ENCODE measurements at places on chromosomes 4 and X.

GRCh38 chr4:189804894-189805293, 135.8 kb upstream of the FRG1 start:
- no peak for DNase-seq

DNA sequence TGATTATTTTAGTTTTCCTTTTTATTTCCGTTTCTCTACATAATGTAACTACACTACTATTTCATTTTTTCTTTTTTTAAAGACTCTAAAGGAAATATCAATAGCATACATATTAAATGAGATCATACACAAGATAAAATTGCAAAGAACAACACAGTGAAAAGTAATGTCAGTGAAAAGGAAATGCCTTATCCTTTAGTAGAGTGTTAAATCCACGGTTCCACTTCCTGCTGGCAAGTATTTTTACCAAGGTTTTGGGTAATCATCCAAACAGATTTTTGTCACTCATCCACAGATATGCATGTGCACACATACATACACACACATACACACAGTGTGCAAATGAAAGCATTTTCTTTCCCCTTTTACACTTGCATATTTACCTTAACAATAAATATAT, 548.9 kb downstream of the PPP4R3C start:
- DNase-seq: no peak

GRCh38 chr4:182640932-182641331, 276.3 kb downstream of the DCTD start:
- no peak for DNase-seq

DNA sequence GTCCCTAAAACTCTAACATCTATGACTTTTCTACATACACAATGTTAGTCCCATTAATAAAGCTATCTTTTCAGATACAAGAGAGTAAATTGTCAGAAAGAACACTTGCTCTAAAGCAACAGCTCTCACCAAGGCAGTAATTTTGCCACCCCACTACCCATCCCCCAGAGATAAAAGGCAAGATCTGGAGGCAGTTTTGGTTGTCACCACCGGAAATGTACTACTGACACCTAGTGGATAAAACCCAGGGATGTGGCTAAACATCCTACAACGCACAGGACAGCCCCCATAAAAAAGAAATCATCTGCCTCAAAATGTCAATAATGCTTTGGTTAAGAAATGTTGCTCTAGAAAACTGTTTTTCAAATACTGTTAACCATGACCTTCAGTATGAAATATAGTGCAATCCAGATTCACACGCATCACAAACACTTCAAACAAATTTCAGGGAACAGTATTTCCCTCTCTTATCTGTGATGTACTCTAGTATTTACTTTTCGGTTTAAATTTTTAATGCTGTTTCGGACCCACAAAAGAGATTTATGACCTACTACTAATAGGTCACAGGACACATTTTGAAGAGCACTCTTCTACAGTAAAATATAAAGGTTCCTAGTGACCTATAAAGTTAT, 5.1 kb downstream of the FBXL5 start:
- peak; percentile 35 for DNase-seq

DNA sequence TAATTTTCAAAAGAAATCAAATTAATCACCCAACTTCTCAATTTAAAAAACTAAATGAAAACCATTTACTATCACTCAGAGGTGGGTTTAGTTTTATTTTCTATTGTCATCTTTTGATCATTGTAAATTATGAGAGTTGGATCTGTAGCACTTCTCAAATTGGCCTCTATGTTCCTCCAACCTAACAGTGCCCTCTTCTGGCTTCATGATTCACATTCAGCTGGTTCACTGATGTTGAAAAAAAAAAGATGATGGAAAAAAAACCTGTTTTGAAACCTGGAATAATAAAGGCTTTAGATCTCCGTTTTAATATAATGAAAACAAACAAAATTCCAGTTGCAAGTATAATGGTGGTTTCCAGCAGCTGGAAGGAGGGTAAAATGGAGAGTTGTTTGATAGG, 2.4 kb upstream of the NBDY start:
- peak; percentile 31 for DNase-seq

GRCh38 chr4:176875446-176875930, 82.8 kb upstream of the VEGFC start:
- peak; percentile 62 for DNase-seq

DNA sequence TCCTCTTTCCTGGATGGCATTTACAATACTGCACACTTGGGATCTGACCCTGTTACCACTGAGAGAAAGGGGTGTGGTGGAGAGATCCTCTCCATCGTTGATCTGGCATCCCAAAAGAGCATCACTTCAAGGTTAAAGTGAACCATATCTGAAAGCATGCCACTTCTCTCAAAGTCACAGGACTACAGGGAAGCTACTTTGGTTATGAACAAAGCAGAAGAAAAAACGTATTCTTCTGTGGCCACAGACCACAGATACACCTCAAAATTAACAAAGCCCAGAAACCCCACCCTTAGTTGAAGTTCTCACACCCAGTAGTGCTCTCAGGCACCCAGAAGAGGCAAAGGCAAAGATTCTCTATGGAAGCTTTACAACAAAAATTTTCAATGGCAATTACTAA, 108.3 kb downstream of the JADE1 start:
- DNase-seq: no peak

DNA sequence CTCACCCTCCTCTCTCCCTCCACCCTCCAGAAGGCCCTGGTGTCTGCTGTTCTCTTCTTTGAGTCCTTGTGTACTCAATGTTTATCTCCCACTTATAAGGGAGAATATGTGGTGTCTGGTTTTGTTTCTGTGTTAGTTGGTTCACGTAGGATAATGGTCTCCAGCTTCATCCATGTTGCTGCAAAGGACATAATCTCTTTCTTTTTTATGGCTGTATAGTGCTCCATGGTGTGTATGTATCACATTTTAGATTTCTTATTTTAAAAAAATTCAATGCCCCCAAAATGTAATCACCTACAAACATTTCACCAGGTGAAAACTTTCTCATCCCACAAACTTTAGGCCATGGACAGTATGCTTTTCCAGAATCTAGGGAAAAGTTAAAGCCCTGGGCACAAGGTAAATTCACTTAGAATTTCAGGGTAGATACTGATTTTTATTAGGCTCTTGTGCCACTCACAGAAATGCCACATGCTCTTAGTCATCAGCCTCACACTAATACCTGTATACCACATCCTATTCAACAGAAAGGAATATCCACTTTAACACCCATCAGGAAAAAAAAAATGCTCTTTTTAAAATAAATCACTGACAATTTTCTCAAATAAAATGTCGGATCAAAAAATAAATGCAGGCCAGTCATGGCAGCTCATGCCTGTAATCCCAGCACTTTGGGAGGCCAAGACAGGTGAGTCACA, 104.8 kb upstream of the ENPP6 start:
- no peak for DNase-seq

- no peak for DNase-seq
Observed at GRCh38 chr4:98482847-98483806, 175.3 kb downstream of the TSPAN5 start.

Measured in AG08395 (cell line).